ENCODE measurements at places on chromosomes 2 and 18.

- DNase-seq = no peak
These were observed 86.7 kb downstream of the IRS1 start for GRCh38 chr2:226712941-226713340.

- no peak for DNase-seq
These were observed 72.6 kb downstream of the AOX1 start for GRCh38 chr2:200658278-200658864.

- no peak for DNase-seq
These were observed 4.2 kb downstream of the SH3BP4 start for GRCh38 chr2:234955971-234956509.

- no peak for DNase-seq
These were observed 25.9 kb upstream of the RAPGEF4 start for GRCh38 chr2:172709566-172710291.

GRCh38 chr2:232688201-232688600, 8.9 kb upstream of the GIGYF2 start:
- DNase-seq = no peak

DNA sequence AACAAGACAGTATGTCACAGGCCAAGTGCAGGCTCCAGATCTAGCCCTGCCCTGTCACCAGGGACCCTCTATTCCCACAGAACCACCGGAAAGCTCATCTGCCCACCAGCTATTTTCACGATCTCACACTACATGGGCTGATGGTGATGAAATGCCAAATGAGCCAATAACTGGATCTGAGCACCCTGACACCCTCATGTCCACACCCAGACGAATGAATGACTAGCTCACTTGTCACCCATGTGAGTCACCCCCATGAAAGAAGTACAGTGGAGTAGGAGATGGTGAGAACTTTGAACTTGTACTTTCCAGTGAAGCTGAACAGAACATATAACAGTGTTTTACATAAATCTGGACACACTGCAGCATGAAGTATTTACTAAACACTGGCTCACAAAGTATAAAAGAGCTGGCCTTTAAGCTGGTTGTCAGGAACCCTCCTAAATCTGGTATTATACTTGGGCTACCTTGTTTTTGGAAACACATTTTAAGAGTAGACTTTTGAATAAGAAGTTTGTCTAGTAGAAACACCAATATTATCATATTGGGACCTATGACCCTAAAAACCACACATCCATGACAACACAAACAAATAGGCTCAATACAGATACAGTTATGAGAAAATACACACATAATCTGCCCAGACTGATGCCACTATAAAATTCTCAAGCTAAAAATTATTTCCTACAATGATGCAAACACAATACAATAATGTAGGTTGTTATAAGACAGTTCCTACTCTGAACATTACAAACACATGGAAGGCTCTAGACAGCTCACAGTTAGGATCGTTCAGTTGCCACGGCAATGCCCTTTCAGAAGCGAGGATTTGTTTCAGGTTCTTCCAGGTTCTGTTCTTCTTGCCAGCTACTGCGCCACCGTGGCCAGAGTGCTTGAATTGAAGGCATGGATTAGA, 19.0 kb downstream of the INO80C start:
- peak; percentile 95 for DNase-seq

DNA sequence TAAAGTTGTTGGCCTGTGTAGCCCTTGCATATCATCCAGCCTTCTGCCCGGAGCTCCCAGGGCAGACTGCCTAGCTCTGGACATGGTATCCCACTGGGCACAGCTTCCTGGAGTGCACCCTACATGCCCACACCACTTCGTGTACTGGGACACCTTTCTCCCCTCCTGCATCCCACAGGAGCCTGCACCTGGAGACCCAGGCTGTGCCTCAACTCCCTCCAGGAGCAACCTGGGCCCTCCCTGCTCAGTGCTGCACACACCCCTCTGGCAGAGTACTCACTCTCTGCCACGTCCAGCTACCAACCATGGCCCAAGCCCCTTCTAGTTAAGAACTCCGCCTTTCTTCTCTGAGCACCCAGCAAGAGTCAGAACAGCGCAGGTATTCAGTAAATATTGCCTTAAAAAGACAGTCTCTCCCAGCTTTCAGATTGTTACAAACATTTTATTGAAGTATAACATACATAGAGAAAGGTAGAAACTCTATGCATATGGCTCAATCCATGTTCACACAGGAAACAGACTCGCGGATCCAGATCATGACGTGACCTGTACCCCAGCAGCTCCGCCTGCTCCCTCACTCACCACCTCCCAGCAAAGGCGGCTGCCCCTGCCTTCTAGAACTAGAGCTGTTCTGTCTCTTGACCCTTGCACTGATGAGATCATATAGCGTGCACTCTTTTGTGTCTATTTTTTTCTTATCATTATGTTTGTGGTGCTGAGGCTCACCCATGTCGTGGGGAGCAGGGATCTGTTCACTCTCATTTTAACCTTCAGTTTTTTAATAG, 98.4 kb upstream of the MYCN start:
- DNase-seq = no peak

All from foreskin fibroblast (primary cell).